H1 (cell line): ENCODE measurements at places on chromosomes 2 and 18. TPM values are rescaled to one million over a fixed set of nuclear protein-coding genes. Genes with fewer than 3 reads are reported as not detected.

DNA sequence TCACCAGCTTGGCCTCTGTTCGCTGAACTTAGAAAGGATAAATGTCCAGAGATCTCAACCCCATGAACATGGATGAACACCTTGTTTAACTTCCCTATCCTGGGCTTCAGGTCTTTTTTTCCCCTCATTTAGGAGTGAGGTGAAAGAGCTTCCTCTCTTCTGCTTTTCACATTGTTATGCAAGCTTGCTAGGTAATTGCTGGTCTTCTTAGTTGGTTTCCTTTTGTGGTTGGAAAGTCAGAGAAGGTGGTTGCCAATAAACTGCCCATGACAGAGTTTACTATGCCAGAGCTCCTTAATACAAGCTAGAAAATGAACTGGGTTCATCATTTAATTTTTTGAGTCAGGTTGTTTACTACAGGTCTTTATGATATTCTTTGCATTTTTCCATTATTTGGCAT is 16.6 kb downstream of the SLC9A4 start:
- no peaks in the 10 kb centered on the region for H3K27me3 ChIP-seq
- peaks cover 1% of the 10 kb centered on the region; the same call in 1 of the 2 replicates for H3K4me1 ChIP-seq
- no peak overlapping the region for H3K4me3 ChIP-seq
- DNase-seq = no peak
- H3K36me3 ChIP-seq = no peaks in the 10 kb centered on the region

DNA sequence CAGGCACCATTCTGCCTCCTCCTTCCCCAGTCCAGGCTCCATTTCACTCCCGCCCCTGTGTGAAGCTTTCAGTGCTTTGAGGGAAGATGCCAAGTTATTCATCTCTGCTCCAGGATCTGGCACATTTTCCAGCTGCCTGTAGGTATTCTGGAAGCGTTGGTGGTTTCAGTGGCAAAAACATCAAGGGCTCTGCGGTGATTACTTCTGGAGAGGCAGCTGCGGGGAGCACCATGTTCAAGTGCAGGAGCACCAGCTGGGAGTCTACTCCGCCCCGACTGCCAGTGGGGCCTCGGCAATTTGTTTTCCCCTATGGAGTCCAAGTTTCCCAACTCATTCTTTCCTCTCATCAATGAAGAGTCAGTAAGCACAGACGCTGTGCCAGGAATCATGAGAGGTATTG is 211.7 kb downstream of the CLIP4 start:
- no peak overlapping the region for H3K4me3 ChIP-seq
- H3K27ac ChIP-seq = no peak overlapping the region
- H3K27me3 ChIP-seq = no peaks in the 10 kb centered on the region
- no peaks in the 10 kb centered on the region for H3K36me3 ChIP-seq

DNA sequence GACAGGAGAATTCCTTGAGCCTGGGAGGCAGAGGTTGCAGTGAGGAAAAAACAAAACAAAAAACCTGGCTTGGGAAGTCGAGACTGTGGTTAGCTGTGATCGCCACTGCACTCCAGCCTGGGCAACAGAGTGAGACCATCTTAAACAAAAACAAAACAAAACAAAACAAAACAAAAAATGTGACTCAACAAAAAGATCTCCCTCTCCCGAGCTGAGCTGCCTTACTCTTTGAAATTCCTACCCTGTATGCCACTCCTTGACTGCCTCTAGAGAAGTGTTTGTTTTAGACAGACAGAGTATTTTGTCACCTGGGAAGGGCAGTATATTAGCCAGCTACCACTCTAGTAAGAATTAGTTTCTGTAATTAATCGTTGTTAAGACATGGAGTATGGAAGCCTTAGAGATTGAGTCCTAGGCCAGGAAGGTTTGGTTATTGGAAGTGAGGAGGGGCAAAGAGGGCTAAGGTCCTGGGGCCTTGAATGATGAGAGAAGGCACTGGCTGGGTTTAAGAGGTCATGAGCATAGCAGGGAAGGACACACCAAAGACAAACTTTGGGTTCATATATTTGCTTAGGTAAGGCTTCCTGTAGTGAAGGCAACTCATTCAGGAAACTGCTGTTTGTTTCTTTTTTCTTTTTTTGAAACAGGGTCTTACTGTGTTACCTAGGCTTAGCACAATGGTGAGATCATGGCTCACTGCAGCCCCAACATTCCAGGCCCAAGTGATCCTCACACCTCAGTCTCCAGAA is 56.0 kb downstream of the HAUS1 start:
- no peaks in the 10 kb centered on the region for H3K36me3 ChIP-seq
- H3K27me3 ChIP-seq = no peaks in the 10 kb centered on the region
- no peak for DNase-seq
- no peak overlapping the region for H3K4me3 ChIP-seq

- no peaks in the 10 kb centered on the region for H3K27me3 ChIP-seq
- DNase-seq = no peak
- no peak overlapping the region for H3K27ac ChIP-seq
- peaks cover 9% of the 10 kb centered on the region for H3K4me1 ChIP-seq
- H3K4me3 ChIP-seq = no peak overlapping the region
Observed at GRCh38 chr2:196963961-196964360, 37.5 kb upstream of the PGAP1 start.

The ORC4 gene
- total RNA-seq = 63.4 and 63.7 TPM in 2 replicates
